ENCODE measurements at places on chromosomes 16 and 17.
A peak's percentile ranks its signal among the peaks of the same experiment; 100 is the strongest.

DNA sequence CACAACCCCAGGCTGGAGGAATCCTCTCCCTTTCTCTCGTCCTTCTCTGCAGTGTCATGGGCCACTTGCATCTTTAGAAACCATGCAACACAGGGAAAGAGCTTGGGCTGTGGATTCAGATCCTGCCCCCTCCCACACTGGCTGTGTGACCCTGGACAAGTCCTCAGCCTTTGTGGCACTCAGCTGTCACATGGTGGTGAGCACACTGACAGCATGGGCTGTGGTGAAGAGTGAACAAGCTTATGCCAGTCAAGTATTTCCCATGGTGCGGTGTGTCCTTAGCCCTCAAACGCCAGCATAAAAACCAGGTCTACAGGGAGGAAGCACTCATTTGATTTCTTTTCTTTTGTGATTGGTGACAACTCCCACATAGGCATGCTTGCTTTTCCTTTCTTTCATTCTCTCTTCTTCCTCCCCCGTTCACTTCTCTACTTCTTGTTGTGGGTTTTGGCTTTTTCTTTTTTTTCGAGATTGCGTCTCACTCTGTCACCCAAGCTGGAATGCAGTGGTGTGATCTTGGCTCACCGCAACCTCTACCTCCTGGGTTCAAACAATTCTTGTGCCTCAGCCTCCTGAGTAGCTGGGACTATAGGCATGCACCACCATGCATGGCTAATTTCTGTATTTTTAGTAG, 314.2 kb downstream of the CPPED1 start:
- no peak for DNase-seq

DNA sequence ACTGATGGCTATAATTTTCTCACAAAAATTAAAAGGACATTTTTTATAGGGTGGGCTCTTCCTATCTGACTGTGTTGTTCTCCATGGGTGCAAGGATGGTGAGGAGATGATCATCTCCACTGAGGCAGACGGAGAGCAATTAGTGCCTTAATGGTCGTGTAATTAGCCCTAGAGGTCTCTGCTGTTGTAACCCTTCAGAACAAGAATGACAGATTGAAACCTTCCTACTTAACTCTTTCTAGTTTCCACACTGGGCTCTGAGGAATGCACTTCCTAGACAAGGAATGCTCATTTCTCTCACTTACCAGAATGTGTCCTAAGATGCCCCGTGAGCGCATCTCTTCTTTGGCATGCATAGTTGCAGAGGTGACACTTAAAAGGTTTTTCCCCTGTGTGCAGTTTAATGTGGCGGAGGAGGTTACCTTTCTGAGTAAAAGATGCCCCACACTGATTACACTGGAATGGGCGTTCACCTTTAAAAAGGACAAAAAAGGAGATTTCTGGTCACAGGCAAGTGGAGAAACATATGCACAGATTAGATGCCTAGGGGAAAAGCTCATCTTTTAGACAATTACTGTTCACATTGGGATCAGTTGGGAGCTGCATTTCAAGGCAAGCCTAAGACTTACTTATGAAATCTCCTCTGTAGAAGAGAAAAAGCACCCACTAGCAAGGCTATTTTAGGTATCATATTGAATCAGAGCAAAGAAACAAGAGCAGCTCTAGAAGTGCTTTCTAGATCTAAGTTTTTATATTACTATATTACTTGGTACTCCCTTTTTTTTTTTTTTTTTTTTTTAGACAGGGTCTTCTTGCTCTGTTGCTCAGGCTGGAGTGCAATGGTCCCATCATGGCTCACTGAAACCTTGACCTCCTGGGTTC, 53.6 kb downstream of the GRB7 start:
- no peak for DNase-seq

DNA sequence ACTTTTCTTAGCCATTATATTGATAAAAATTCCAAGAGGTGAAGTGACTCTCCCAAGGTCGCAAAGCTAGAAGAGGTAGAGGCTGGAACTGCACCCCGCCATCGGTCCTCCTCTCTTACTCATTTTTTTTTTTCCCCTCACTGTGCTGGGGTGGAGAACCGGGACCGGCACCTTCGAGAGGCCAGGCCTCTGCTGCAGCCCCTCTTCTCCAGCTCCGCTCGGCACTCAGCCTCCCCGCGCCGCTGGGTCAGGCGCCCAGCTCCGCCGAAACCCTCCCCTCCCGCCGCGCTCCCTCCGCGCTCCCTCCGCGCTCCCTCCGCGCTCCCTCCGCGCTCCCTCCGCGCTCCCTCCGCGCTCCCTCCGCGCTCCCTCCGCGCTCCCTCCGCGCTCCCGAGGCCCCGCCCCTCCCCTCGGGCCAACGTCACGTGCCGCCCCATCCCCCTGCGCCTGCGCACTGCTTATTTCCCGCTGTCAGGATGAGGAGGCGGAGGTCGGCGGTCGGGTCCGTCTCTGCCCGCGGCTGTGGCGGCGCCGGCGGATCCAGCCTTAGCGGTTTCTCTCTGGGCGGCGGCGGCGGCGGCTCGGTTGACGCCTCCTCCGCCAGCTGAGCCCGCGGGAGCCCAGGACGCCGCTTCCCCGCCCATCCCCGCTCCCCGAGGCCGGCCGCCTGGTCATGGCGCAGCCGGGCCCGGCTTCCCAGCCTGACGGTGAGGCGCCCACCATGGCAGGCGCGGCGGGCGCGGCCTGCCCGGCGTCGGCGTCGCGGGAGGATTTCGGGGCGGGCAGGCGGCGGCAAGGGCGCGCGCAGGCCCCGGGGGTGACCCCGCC, at the start of gene RABEP1:
Gene RABEP1, plus strand, starts transcription at position 471 of the 828 bp plus-strand sequence. Its CDS starts 203 bp downstream, at position 674.
- DNase-seq, result peak; percentile 38

- no peak for DNase-seq
Measured at GRCh38 chr16:68451676-68452075, 3.4 kb upstream of the SMPD3 start.

- DNase-seq, result no peak
Measured at GRCh38 chr17:66281661-66282369, 20.6 kb upstream of the PRKCA start.

DNA sequence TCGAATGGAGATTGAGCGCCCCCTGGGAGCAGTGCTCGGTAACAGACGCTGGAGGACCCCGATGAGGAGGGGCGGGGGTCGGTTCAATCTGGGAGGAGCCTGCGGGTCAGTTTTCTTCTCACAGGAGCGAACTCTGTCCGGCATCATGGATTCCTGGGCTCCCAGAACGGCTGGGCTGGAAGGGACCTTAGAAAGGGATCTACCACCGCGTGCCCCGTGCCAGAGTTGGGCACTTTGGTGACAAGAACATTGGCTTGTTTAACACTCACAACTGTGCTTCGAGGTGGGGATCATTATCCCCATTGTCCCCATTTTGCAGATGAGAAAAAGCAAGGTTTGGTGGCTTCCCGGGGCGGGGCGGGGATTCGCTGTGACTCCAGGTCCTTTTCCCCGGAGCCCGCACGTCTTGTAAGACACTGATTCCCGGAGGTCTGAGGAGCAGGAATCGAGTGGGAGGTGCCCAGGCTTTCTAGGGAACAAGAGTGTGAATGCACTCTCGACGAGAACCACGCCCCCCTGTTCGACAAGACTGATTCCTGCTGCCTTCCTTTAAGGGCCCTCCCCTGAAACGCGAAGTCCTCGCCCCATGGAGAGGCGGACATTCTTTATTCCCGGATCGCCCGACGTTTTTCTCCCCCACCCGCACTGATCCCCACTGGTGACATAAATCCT, 1.5 kb upstream of the FBXL19 start:
- peak; percentile 60 for DNase-seq

DNA sequence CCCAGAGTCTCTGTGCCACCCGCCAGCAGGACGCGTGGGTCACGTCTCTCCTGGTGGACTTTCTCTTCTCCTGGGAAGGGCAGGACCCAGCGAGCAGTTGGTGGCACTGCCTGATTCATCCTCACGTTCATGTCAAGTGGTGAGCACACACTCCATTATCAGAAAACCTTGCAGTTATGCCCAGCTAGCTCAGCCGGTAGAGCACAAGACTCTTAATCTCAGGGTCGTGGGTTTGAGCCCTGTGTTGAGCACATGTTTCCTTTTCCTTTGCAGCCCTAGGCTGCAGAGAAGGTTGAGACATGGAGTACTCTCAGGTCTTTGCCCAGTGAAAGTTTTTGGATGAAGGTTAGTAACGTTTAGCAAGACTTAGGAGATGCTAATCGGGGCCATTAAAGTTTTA, 8.0 kb downstream of the OR1F1 start:
- DNase-seq, result no peak

- DNase-seq, result no peak
Measured at GRCh38 chr16:75271441-75272096, 20.1 kb upstream of the BCAR1 start.

- no peak for DNase-seq
Measured at GRCh38 chr17:79812353-79813258, 15.7 kb upstream of the CBX8 start.

GRCh38 chr17:73833775-73834488, 189.7 kb upstream of the SDK2 start:
- no peak for DNase-seq

GRCh38 chr17:16407911-16408588, 7.3 kb upstream of the TRPV2 start:
- no peak for DNase-seq

DNA sequence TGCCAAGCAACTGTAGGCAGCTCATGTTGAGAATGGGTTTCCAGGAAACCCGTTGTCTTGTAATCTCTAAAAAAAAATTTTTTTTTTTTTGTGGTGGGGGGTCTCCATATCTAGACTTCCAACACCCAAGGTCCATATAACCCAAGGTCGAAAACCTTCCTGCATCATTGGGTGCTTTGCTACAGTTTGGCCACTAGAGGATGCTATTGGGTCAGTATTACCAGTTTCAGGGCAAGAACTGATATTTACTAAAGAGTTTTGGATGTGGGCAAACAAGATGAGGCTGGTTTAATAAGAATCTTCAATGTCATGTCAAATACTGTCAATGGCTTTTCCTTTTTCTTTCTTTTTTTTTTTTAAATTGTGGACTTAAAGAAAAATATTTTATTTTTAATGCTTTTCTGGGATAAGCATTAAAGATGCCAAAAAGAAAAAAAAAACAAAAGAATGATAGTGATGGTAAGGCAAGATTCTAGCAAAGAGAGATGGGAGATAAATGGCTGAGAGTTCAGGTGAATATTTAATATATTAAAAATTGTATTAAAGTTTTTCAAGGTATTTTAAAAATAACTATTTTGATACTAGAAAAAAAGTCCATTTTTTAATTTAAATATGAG, 62.2 kb downstream of the DHRS7C start:
- DNase-seq, result no peak

DNA sequence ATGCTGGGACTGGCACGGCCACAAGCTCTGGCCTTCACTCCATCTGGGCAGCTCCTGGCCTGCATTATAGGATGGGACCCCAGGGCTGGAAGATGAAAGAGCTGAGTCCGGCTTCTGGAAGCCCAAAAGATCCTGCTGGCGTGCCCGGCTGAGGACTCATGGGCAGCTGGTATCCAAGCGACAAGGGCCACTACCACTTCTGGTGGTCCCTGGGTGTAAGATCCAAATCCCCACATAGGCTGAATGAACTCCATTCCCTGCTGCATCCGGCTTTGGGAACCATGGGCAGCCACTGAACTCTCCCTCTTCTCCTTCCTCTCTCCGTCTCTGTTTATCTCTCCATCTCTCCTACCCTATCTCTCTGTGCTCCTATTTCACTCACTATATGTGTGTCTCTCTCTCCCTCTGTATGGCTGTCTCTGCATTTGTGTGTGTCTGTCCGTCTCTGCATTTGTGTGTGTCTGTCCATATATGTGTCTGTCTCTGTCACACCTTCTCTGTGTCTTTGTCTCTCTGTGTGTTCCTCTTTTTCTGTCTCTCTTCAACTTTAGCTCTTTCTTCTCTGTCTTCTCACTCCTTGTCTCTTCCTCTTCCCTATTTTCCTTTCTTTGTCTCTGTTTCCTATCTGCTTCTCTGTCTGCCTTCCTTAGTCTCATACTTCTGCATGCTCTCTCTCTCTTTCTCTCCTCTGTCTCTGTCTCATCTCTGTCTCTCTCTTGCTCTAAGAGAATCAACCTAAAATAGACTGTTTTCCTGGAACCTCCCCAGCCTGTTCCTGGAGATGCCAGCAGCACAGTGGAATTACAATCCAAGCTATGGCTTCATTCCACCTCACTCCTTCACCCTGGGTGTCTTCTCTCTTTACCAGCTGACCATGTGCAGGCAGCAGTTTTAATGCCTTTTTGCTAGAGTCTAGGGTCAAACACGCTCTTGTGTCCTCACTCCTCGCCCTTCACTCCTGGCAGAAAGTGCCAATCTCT, 60.4 kb upstream of the IRX6 start:
- DNase-seq, result no peak

DNA sequence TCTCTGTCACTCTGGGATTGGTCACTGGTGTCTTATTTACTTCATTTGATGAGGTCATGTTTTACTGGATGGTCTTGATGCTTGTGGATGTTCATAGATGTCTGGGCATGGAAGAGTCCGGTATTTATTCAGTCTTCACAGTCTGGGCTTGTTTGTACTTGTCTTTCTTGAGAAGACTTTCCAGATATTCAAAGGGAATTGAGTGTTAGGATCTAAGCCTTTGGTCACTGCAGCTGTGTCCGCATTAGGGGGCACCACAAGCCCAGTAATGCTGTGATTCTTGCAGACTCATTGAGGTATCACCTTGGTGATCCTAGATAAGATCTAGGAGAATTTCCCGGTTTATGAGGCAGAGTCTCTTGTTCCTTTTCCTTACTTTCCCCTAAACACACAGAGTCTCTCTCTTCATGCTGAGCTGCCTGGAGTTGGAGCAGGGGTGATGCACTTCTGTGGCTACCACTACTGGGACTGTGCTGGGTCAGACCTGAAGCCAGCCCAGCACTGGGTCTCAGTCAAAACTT, 214.7 kb downstream of the SPECC1 start:
- DNase-seq, result no peak

DNA sequence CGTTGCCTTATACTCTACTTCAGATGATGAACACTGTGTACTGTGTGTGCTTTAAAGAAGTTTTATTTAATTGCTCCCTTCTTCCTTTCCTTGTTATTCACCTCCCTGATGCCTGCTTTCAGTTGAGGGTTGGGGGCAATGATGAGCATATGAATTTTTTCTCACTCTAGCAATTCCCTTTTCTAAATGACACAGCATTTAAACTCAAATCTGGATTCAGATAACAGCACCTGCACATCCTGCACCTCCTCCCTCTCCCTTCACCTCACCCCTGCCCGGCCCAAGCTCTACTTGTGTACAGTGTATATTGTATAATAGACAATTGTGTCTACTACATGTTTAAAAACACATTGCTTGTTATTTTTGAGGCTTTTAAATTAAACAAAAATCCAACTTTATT, 13.0 kb upstream of the PNPO start:
- DNase-seq, result no peak

DNA sequence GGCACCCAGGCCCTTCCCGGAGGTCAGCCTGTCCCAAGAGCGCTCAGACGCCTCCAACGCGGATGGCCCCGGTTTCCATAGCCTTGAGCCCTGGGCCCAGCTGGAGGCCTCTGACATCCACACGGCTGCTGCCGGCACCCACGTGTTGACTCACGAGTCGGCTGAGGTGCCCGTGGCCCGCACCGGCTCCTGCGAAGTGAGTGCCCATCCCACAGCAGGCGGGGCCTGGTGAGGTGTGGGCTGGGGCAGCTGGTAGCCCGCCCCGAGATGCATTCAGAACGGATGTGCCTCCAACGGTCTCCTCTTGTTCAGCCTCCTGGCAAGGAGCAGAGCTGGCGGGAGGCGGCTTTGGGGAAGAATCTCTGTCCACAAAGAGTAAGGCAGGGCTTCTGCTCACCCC, 2.7 kb downstream of the WDR90 start:
- DNase-seq, result no peak

- DNase-seq, result no peak
Measured at GRCh38 chr17:81646869-81647600, 9.3 kb downstream of the PDE6G start.
